Neural crest cell (in vitro differentiated cells): ENCODE measurements at places on chromosomes 1 and 21.

DNA sequence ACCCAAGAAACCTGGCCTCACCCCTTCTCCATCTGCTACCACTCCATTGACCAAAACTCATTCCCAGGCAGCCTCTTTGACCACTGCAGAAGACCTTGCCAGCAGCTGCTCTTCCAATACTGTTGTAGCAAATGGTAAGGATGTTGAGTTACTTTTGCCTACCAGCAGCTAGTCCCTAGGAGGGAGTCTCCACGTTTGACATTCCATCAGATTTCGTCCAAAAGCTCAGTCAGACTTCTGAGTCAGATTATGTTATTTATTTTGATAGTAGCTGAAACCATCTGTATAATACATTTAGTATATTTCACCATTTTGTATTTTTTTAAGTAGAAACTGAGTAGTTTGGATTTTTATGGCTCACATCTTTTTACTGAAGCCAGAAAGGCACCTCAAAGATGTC, 51.5 kb upstream of the WNT2B start:
- DNase-seq, result no peak

GRCh38 chr1:159201642-159202041, 3.0 kb upstream of the ACKR1 start:
- no peak for DNase-seq

- no peak for DNase-seq
Observed at GRCh38 chr1:160046494-160047110, 14.8 kb upstream of the PIGM start.

DNA sequence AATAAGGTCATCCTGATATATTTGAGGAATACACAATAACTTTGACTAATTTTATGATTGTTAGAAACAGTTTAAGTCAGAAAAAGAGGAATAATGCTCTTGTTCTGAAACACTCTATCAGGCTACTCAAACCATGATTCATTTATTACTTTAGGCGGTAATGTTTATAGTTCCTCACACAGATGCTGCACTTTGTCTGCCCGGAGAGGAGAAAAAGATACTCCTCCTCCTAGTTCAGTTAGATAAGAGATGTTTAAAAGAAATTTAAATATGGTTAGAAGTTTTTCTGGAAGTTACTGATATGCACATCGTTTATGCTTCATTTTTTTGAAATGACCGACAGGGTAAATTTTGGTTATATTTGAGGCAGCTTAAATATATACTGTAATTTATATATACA, 103.0 kb downstream of the ZMYM4 start:
- DNase-seq, result no peak

GRCh38 chr1:6954591-6954990, 169.3 kb downstream of the CAMTA1 start:
- DNase-seq, result no peak

DNA sequence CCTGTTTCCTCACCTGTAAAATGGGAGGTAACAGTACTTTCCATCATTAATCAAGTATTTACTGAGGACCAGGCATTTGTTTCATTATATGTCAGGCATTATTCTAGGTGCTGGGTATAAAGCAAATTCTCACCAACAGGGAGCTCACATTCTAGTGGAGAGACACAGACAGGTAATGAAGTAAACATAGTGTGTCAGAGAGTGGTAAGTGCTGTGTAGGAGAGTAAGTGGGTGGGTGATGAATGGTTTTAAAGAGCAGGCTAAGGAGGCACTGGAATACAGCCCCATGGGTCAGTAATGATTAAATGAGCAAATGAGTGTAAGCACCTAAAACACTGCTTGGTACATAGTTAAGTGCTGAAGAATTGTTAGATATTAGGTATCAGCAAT, 60.4 kb downstream of the DNTTIP2 start:
- no peak for DNase-seq

- no peak for DNase-seq
Observed at GRCh38 chr1:29893806-29894205, 657.5 kb downstream of the PTPRU start.

DNA sequence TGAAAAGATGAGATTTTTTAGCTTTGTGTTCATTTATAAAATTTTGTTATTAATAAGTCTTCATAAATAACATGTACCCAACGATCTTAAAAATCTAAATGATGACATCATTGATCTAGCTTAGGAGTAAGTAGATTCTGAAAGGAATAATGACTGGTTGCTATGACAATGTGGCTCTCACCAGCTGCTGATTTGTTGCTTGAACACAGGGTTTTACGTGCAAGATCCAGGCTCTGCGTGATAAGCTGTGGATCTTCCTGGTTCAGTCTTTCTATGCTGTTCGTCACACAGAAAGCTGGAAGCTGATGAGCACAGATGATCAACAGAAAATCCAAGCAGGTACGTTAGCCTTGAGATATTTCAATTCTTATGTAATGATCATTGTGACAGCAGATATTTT, 49.1 kb upstream of the C1orf146 start:
- DNase-seq, result no peak

DNA sequence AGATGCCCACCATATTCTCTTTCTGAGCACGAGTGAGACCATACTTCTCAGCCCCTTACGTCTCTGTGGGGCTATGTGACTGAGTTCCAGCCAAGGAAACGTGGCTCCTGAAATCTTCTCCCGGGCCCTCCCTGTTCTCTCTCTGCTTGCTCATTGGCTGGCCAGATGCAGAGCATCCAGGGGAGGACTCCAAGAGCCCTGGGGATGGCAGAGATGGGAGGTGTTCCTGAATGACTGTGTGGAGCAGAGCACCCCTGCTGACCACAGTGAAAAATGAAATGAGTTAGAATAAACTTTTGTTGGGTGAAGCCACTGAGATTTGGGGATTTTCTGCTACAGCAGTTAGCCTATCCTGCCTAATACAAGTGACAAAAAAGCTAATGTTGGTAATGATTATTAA, 23.8 kb downstream of the KIAA0040 start:
- no peak for DNase-seq

DNA sequence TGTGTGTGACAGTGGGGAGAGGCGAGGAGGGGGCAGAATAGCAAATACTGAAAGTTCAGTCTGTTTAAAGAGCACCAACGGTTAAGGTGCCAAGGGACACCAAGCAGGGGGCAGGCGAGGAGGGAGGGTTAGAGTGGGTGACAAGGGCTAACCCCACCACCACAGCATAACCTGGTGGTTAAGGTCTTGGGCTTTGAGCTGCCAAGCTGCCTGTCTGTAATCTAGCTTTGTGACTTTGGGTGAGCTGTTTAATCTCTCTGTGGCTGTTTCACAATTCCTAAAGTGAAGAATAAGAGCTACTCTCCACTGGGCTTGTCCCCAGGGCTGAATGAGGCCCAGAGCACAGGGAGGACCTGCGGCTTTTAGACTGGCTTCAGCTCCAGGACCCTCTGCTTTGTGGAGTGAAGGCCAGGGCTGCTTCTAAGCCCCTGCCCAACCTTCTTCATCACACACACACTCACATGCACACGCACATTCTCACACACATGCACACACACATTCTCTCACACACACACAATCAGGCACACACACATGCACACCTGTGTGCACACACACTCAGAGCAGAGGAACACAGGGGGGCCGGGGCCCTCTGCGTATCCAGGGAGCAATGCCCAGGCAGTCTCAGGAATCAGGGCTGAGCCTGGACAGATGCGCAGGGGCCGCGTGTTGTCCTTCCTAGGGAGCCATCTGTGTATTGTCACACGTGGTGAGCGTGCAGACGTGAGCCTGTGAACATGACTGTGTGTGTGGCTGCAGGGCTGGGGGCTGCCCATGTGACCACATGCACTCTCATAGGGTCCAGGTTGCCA, 101.6 kb upstream of the TARDBP start:
- no peak for DNase-seq

- DNase-seq, result no peak
Observed at GRCh38 chr1:27506703-27507102, 16.7 kb upstream of the WASF2 start.

- DNase-seq, result no peak
Observed at GRCh38 chr1:162530307-162530987, 31.1 kb upstream of the UAP1 start.

- no peak for DNase-seq
Observed at GRCh38 chr1:241553886-241554592, 21.9 kb downstream of the KMO start.

- DNase-seq, result no peak
Observed at GRCh38 chr1:169316556-169316955, 51.0 kb downstream of the NME7 start.

DNA sequence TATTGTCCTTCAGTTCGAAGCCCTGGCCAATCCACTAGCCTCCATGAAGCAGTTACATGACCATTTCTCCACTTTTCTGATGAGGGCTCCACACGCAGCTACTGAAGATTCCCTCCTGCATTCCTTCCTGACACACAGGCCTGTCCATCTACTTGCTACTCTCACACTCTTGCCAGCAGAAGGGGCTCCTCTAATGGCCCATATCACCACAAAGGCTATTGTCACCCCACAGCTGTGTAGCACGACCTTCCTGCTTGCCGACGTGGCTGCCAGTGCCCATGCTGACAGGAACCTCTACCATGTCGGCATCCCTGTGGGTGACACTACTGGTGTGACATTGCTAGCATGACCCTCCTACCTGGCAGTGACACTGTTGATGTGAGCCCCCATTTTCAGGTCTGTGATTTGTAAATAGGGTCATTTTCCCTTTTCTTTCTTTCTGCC, 1528.6 kb upstream of the TPTE start:
- DNase-seq, result no peak

- no peak for DNase-seq
Observed at GRCh38 chr1:109258481-109259466, 9.4 kb downstream of the CELSR2 start.

- no peak for DNase-seq
Observed at GRCh38 chr1:112904831-112905261, 51.1 kb downstream of the SLC16A1 start.

DNA sequence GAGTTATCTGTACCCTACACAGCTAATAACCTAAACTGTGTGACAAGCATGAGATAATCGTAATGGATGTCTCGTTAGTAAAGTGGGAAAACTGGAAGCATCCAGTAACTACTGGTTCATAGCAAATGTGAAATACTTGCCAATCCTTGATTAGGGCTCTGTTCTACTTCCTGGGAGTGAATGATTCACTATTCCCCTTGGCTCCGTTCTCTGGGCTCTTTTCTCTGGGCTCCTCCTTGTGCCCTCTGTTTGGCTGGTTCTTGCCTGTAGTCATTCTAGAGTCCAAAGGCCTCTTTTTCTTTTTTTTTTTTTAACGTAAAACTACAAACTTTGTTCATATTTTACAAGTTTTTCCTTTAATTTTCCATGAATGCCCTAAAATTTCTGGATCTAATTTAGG, 465.8 kb upstream of the PLXNA2 start:
- no peak for DNase-seq

DNA sequence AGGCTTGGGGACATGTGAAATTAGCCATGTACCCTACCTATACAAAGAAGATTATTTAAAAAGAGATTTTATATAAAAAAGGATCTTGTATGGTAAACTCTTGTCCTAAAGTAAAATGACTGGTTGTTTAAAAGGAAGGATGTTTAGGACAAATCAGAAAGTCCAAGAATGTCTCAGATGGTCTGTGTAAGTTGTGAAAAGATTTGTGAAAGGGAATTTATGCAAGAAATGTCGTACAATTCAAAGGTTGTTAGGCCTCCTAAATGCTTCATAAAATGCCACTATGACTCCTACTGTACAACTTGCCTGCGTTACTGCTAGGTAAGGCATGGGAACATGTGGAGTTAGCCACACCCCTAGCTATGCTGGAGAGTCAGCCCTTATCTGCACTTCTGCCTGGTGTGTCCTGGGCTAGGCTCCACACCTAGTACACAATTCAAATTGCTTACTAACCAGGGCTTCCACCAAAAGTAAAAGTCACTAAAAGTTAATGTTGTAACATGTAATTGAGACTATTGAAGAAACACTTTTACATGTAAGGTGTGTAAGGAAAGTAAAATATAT, 19.7 kb downstream of the PRDX6 start:
- no peak for DNase-seq

GRCh38 chr1:41661428-41662060, 177.1 kb upstream of the EDN2 start:
- no peak for DNase-seq

DNA sequence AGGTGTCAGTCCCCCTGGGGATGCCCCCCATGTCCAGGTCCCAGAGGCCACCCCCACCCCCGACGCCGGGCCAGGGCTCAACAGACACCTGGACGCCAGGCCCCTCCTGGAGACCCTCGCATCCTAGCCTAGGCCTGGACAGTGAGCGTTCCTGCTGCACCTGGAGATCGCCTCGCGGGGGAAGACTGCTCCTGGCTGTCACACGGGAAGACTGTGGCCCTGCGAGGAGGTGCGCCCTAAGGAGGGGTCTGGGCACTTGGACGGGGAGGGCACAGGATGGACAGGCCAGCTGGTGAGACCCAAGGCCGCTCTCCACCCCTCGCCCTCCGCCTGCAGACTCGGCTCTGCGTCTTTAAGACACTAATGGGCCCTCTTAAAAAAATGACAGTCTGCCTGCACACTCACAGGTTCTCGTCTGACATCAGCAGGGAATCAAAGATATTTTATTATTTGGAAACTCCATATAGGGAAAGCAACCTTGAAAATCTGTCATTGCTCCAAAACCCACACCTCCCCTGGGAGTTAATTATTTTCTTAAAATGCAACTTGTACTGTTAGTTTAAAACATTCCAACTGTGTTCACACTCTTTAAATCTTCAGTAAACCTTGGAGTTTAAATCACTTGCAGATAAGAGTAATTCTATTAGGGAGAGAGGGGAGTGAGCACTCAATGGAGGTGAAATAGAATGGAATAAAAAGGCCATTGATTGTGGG, 45.6 kb upstream of the ACTRT2 start:
- DNase-seq, result no peak

DNA sequence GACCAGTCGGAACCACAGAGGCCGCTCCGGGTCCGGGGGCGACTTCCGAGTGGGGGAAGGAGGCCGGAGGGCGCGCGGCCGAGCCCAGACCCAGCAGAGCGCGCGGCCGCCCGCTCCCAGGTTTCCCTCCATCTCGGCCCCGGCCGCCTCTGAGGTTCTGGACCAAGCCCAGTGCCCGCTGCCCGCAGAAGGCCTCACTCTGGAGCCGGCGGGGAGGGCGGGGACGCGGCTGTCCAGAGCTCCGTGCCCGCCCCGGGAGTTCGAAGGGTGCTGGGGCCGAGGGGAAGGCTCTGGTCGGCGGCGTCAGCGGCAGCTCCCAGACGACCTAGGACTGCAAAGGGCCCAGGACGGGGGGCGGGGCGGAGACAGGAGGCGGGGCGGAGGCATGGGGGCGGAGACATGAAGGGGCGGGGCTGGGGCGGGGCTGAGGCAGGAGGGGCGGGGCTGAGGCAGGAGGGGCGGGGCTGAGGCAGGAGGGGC, 48.0 kb upstream of the SLC19A1 start:
- peak; percentile 30 for DNase-seq

DNA sequence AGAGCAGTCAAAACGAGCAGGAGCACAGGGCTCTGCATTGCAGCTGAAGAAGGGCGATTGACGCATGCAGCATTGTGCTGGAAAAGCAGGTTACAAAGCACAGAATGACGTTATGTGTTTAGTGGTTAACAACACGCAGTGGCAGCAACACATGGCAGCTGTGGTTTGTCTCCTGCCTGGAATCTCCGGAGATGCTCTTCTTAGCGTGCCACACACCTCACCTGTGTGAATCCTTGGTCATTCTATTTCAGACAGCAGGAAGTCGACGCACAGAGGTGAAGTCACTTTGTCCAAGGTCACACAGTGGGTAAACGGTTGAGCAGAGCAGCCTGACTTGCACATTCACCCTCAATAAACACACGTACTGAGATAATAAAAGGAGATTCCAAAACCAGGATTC, 14.7 kb downstream of the OBSCN start:
- no peak for DNase-seq

GRCh38 chr1:181443231-181443853, 40.0 kb upstream of the CACNA1E start:
- no peak for DNase-seq
